ENCODE measurements at places on chromosomes 3 and 15.

DNA sequence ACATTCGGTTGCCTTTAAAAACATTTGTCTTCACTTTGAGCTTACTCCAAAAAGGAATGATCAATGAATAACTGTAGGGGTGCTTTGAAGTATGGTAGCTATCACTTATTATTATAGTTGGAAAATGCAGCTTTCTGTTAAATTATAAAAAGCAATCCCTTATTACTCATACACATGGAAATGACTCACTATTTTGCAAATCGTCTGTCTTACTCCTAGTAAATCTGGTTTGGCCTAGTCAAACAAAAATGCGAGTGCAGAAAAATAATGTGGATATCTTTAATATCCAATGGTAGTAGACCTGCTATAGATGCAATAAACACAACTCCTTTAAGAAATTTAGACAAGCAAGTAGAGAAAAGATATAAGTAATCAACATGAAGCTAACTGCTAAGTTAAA is 112.5 kb downstream of the ZIC1 start:
- no peaks in the 10 kb centered on the region for H3K36me3 ChIP-seq
- no peak overlapping the region for H3K27ac ChIP-seq
- no peaks in the 10 kb centered on the region for H3K27me3 ChIP-seq
- no peak overlapping the region for H3K4me3 ChIP-seq
- DNase-seq, result no peak

DNA sequence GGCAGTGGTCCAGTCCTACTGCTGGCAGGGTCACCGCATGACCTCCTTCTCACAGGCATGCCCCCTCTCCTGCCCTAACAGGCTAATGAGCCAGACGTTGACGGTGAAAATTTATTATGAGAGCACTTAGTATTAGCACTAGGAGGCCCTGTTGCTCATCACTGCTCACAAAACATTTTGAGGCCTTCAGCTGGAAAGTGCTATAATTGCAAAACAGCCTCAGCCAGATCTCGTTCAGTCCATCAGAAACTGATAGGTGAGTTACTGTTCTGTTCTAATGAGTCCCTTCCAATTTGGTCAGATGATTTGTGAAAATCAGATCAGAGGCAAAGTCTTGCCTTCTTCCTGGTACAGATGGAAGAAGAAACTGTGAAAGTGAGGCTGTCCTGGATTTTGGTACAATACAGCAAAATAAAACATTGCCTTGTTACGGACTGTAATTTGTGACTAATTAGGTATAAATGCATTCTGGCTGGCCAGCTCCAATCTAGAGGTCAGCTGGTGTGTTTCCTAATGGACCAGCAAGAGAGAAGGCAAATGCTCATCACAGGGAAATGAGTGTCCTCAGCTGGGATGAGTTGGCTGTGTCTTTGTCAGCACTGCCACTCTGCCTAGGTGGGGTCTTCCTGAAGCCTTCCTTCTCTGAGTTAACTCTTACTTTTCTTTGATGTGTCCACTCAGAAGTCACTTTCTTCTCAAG is 316.8 kb downstream of the CHST2 start:
- DNase-seq, result no peak
- H3K4me3 ChIP-seq, result no peak overlapping the region
- H3K36me3 ChIP-seq, result no peaks in the 10 kb centered on the region
- H3K27ac ChIP-seq, result no peak overlapping the region
- no peaks in the 10 kb centered on the region for H3K4me1 ChIP-seq
- H3K27me3 ChIP-seq, result no peaks in the 10 kb centered on the region

DNA sequence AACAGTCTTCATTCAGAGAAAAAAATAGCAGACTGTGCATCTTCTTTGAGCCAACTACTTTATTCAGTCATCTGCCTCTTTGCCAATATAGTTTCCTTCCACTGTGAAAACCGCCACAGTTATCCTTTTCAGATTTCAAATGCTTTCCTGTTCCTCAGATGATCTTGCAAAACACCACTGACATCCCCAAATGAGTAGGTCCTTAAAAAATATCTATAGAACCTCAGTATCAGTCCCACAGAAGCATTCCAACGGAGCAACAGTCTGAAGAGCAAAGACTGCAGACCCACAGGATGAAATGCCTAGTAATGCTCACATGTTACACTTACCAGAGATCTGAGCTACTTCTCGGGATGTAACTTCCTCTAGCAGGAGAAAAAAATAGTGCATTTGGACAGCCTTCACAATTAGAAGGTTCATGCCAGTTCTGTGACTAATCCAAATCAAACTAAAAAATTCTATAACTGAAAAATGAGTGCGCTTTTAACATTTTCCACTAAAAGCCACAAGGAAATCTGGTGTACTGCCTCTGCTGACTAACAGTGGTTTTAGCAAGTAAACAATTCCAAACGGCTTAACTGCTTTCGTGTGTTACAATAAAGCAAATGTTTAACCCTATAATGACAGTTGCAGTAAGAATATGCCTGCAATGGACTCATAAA is at the start of gene ANKRD28:
Gene ANKRD28 (minus strand): TSS at position 338 of the 662 bp plus-strand sequence. CDS start 1,458 bp downstream, outside the sequence.
- H3K4me1 ChIP-seq, result peaks cover 10% of the 10 kb centered on the region
- peak within 1 kb of the TSS; percentile 21 for H3K27ac ChIP-seq
- peak within 1 kb of the TSS; percentile 48 for H3K4me3 ChIP-seq
- DNase-seq, result no peak

GRCh38 chr3:128490650-128490914 is 2.4 kb downstream of the GATA2 start:
- no peak overlapping the region for H3K27ac ChIP-seq
- peaks cover 72% of the 10 kb centered on the region for H3K4me1 ChIP-seq
- peaks cover 98% of the 10 kb centered on the region for H3K27me3 ChIP-seq
- no peak overlapping the region for H3K4me3 ChIP-seq
- no peak for DNase-seq

GRCh38 chr3:123657568-123657967 is 72.7 kb upstream of the HACD2 start:
- no peak overlapping the region for H3K4me3 ChIP-seq
- no peaks in the 10 kb centered on the region for H3K36me3 ChIP-seq
- DNase-seq, result no peak
- no peaks in the 10 kb centered on the region for H3K4me1 ChIP-seq

- H3K27me3 ChIP-seq, result no peaks in the 10 kb centered on the region
- no peak for DNase-seq
- H3K36me3 ChIP-seq, result no peaks in the 10 kb centered on the region
- no peak overlapping the region for H3K4me3 ChIP-seq
- H3K4me1 ChIP-seq, result peaks cover 31% of the 10 kb centered on the region
These were observed 6.7 kb downstream of the CCDC9B start for GRCh38 chr15:40333922-40334492.

GRCh38 chr3:54837964-54838363 is 89.9 kb downstream of the LRTM1 start:
- no peaks in the 10 kb centered on the region for H3K4me1 ChIP-seq
- H3K27me3 ChIP-seq, result no peaks in the 10 kb centered on the region
- H3K36me3 ChIP-seq, result no peaks in the 10 kb centered on the region
- no peak overlapping the region for H3K27ac ChIP-seq

GRCh38 chr15:86553108-86553507 is 473.4 kb downstream of the AGBL1 start:
- no peak overlapping the region for H3K4me3 ChIP-seq
- H3K4me1 ChIP-seq, result no peaks in the 10 kb centered on the region
- no peaks in the 10 kb centered on the region for H3K27me3 ChIP-seq

- no peak overlapping the region for H3K27ac ChIP-seq
- no peak for DNase-seq
- peaks cover 46% of the 10 kb centered on the region for H3K4me1 ChIP-seq
- H3K27me3 ChIP-seq, result no peaks in the 10 kb centered on the region
- no peak overlapping the region for H3K4me3 ChIP-seq
These were observed 52.9 kb upstream of the ICE2 start for GRCh38 chr15:60531801-60532200.

DNA sequence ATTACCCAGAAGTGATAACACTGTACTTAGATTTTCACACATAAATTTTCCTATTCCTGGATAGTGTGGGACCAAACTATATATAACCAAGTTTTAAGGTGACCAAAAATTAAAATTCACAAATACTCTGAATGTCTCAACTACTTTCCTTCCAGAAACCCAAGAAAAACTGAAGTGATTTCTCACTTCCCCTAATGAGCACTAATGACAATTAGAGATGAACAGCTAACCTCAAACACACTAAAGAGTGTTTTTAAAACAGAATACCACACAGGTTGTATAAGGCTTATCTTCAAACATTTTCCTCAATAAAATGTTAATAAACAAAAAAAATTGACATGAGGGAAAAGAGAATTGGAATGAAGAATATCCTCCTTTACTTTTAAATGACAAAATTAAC is 188.2 kb downstream of the ZBTB20 start:
- H3K27me3 ChIP-seq, result no peaks in the 10 kb centered on the region
- H3K27ac ChIP-seq, result no peak overlapping the region
- H3K4me1 ChIP-seq, result no peaks in the 10 kb centered on the region
- no peak for DNase-seq
- H3K4me3 ChIP-seq, result no peak overlapping the region

GRCh38 chr15:89087830-89088604 is at the start of gene ABHD2:
TSS of gene ABHD2 (plus strand) at chr15:89088456. CDS start at chr15:89116328, 27,872 bp downstream.
- no peaks in the 10 kb centered on the region for H3K36me3 ChIP-seq
- H3K4me3 ChIP-seq, result peak within 1 kb of the TSS; percentile 97
- H3K27ac ChIP-seq, result peak within 1 kb of the TSS; percentile 55
- peaks cover 37% of the 10 kb centered on the region for H3K4me1 ChIP-seq
- no peaks in the 10 kb centered on the region for H3K27me3 ChIP-seq

DNA sequence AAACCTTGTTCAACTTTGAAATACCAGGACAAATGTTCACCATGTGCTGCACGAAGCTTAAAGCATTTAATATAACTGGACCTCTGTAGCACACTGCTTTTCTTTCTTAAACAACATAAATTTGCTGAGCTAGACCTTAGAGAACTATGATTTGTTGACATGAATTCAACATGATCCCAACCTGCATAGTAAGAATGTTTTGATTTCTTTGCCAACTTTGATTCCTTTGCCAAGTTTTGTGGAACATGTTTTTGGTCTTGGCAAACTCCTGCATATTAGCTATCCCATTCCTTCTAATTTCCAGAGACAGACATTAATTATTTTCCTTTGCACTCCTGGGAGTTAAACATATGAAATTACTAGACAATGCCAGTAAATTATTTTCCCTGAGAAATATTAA is 197.2 kb upstream of the RBMS3 start:
- H3K36me3 ChIP-seq, result no peaks in the 10 kb centered on the region
- no peaks in the 10 kb centered on the region for H3K4me1 ChIP-seq
- H3K27me3 ChIP-seq, result no peaks in the 10 kb centered on the region

DNA sequence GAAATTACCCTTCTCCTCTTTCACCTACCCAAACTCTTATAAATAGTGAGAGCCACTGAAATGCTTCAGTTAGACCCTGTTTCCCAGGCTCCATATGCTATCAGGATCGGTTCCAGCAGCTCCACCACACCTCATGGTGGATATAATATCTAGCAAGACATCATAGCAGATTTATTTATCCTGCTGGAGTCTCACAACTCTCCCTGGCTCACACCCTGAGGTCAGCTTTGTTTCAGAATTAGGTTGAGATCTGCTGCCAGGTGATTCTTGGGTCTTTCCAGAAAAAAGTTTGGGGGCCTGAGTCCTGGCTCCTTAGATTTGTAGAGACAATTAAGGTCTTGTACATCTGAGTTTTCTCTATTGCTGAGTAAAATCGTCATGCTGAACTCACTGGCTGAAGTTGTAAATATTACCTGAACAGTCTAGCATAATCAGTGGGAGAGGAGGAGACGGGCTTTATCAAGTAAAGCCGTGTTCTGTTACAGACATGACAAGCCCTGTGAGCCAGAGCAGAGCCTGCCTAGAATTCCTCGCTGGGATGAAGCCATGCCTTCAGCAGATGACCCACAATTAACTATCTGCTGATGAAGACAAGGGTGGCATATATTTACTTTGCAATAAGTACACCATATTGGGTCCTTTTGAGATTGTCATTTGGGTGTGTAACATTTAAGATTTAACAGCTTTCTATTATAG is 131.6 kb downstream of the STAC start:
- H3K4me3 ChIP-seq, result no peak overlapping the region
- H3K27ac ChIP-seq, result no peak overlapping the region
- no peaks in the 10 kb centered on the region for H3K27me3 ChIP-seq
- no peaks in the 10 kb centered on the region for H3K4me1 ChIP-seq
- no peaks in the 10 kb centered on the region for H3K36me3 ChIP-seq

DNA sequence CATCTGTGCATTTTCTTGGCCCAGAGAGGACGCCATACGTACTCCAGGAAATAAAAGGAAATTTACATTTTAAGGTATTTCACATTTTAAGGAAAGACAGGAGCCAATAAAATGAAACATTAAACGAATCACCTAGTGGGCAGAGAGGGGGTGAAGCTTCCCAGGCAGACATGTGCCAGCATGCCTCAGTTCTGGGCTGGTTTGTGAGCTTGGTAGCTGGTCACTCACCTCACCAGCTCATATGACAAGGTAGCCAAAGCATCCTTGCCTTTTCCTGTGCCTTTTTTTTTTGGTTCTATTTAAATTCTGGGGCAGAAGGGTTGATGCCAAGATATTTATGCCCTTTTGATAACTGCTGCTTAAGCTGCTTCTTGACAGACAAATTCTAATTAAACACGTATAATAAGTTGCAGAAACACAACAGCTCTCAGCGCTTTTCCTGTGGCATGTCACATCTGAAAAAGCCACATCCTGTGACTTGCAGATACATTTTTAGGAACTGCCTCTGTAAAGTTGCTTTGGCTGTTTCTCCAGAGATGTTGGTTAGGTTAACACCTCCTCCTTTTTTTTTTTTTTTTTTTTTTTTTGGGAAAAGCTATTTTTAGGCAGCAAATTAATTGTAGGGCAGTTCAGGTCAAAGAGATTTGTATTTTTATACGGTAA is 218.6 kb downstream of the PDCD6IP start:
- no peaks in the 10 kb centered on the region for H3K36me3 ChIP-seq
- no peaks in the 10 kb centered on the region for H3K27me3 ChIP-seq
- H3K4me3 ChIP-seq, result no peak overlapping the region

- no peak overlapping the region for H3K27ac ChIP-seq
- no peaks in the 10 kb centered on the region for H3K27me3 ChIP-seq
- DNase-seq, result no peak
These were observed 213.2 kb upstream of the DCBLD2 start for GRCh38 chr3:99114565-99115291.

- peaks cover 33% of the 10 kb centered on the region for H3K4me1 ChIP-seq
- H3K4me3 ChIP-seq, result no peak overlapping the region
- H3K27me3 ChIP-seq, result peaks cover 13% of the 10 kb centered on the region
- no peak overlapping the region for H3K27ac ChIP-seq
These were observed 3.1 kb upstream of the PSMD6 start for GRCh38 chr3:64026346-64026745.
